COR-L47 (cell line): ENCODE measurements at places on chromosomes 2 and 18.
A peak's percentile ranks its signal among the peaks of the same experiment; 100 is the strongest.

- no peak for DNase-seq
These were observed 17.9 kb downstream of the SPATS2L start for GRCh38 chr2:200324362-200324761.

DNA sequence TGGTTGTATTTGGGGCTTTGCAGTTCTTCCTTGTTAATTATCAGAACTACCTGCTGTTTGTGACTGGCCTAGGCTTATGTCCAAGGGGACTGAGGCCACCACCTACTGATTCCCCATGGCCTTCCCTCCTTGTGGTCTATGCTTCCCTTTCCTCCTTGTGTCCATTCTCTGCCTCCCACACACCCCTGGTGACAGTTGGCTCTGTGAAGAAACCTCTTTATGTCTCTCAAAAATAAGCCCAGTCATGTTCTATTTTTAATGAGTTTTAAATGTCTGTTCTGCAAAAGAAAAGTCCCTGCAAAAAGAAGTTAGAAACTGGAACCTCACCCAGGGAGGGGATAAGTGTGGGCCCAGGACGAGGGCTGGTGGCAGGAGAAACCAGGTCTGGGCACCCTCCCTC lies 105.0 kb downstream of the SMC6 start:
- no peak for DNase-seq

GRCh38 chr2:182866461-182867406 lies at the start of gene FRZB:
TSS of gene FRZB (minus strand) at chr2:182866637. CDS start at chr2:182866552, 85 bp downstream.
- no peak for DNase-seq

DNA sequence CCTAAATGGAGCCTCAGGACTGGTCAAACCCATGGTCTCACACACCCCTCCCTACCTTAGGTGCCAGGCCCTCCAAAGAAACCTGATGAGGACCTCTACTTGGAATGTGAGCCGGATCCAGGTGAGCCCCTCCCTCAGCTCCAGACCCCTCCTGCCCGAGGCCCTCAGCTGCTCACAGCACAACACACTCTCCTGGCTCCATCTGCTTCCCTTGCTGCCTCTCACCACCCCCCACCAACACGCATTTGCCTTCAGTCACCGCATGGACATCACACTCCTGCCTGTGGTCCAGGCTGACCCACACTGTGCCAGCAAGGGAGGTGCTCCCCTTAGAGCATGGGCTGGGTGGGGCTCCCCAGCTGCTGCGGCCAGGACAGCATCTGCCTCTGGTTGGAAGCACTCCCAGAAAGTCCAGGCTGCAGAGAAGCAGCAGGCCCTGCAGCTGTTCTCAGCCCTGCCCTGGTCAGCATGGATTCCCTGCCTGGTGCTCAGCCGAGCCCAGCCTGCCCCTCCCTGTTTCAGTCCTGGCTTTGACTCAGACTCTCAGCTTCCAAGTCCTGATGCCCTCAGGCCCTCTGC lies 15.1 kb downstream of the SH2D6 start:
- DNase-seq, result peak; percentile 92

DNA sequence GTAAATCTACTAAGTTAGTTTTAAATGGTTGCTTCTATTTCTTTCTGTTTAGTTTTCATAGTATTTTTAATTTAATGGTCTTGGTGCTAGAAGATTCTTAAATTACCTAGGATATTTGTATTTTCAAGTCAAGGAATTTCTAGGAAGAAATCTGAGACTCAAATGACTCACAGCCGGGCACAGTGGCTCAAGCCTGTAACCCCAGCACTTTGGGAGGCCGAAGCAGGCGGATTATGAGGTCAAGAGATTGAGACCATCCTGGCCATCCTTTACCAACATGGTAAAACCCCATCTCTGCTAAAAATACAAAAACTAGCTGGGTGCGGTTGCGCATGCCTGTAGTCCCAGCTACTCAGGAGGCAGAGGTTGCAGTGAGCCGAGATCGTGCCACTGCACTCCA lies 95.5 kb downstream of the C2orf74 start:
- DNase-seq, result no peak

DNA sequence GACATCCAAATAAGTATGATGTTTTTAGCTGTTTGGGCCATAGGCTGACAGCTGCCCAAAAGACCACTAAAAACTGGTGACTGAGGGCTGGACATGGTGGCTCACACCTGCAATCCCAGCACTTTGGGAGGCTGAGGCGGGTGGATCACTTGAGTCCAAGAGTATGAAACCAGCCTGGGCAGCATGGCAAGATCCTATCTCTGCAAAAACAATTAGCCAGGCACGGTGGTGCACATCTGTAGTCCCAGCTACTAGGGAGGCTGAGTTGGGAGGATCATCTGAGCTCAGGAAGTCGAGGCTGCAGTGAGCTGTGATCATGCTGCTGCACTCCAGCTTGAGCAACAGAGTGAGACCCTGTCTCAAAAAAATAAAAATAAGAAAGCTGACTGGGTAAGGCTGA lies 511.5 kb upstream of the RAB6C start:
- no peak for DNase-seq

GRCh38 chr2:6492573-6492972 lies 373.1 kb downstream of the CMPK2 start:
- DNase-seq, result peak; percentile 32

DNA sequence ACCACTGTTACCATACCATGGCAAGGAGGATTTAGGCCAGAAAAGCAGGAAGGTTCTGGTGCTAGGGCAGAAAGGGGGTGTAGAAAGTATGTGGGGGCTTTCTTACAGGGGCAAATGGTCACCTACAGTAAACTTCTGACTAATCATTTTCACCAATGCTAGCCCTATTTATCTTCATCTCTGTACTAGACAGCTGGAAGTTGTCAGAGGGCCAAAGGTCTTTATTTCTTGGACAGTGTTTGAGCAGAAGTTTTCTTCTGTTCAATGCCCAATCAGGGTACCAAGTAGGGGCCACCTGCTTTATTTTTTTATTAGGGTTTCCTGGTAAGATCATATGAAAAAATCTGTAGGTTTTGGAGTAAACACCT lies 37.6 kb downstream of the MAP4K4 start:
- DNase-seq, result no peak

DNA sequence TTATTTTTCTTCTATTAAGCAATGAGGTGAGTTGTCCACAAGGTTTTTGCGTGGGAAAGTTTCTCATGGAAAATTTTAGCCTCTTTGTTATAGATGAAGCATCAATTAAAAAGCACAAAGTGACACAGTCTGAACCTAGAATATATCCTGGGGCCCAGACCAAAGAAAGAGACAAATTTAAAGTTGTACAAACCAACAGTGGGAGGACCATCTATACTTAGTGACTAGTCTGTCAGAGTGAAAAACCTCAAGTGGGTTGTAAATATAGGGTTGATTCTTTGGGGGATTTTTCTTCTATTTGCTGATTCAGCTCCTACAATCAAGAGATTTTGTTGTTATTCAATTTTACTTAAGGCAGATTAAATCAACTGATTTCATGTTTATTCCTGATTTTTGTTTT lies 256.2 kb downstream of the SATB2 start:
- DNase-seq, result no peak
